ENCODE measurements at places on chromosomes 7 and 10. TPM values are rescaled to one million over a fixed set of nuclear protein-coding genes. Genes with fewer than 3 reads are reported as not detected.

The OPN1SW gene
- total RNA-seq, result not detected

The ADAM12 gene
- total RNA-seq, result 166 TPM

The TRPV5 gene
- total RNA-seq, result not detected

The SLC13A4 gene
- total RNA-seq, result not detected

The TNKS2 gene
- total RNA-seq, result 52.1 TPM

GRCh38 chr10:5634918-5635317 is 31.5 kb downstream of the ASB13 start:
- H3K4me3 ChIP-seq, result no peak overlapping the region
- no peak for DNase-seq
- H3K27me3 ChIP-seq, result no peaks in the 10 kb centered on the region
- H3K27ac ChIP-seq, result no peak overlapping the region

DNA sequence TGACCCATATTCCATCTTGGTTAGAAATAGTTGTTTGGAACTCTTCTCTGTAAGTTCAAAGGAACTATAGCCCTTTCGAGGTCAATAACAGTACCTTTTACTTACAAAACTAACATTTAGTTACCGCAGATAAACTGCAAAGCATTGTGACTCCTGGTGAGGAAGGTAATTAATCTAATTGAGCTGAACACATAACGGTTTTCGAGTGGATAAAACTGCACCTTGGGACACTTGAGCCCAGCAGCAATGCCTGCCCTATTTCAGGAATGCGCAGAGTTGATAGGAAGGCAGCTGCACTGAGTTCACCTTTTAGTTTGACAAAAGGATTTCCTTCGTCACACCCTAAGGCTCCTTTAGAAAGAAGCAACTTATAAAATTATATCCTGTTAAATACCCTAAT is 75.4 kb downstream of the JAZF1 start:
- H3K4me3 ChIP-seq, result no peak overlapping the region
- H3K36me3 ChIP-seq, result no peaks in the 10 kb centered on the region
- H3K27me3 ChIP-seq, result no peaks in the 10 kb centered on the region
- DNase-seq, result no peak

GRCh38 chr7:151696721-151697514 is 177.2 kb upstream of the RHEB start:
- no peak overlapping the region for H3K4me3 ChIP-seq
- H3K27ac ChIP-seq, result no peak overlapping the region
- no peaks in the 10 kb centered on the region for H3K36me3 ChIP-seq
- DNase-seq, result no peak
- peaks cover 2% of the 10 kb centered on the region for H3K27me3 ChIP-seq
- peaks cover 57% of the 10 kb centered on the region for H3K4me1 ChIP-seq

- H3K27me3 ChIP-seq, result no peaks in the 10 kb centered on the region
- no peak overlapping the region for H3K4me3 ChIP-seq
- no peak overlapping the region for H3K27ac ChIP-seq
- peaks cover 64% of the 10 kb centered on the region for H3K4me1 ChIP-seq
- no peaks in the 10 kb centered on the region for H3K36me3 ChIP-seq
Measured at GRCh38 chr7:152366662-152367061, 69.1 kb downstream of the KMT2C start.

DNA sequence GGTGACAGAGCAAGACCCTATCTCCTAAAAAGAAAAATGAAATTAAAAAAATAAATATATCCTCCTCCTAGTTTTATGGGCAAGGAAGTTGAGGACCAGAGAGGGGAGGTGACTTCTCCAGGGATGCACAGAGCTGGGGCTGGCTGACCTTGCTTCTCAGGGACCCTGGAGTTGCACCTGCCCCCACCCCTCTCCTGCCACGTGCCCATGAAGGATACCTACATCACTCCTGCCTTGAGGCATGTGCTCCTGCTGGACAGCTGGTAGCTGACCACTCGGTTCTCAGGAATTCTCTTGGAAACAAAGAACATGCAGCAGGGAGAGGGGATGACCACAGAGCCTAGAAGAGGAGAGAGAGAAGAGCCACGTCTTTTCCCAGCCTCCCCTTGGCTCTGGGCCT is 522 bp downstream of the CCL24 start:
- DNase-seq, result no peak
- H3K27me3 ChIP-seq, result peaks cover 8% of the 10 kb centered on the region
- H3K4me1 ChIP-seq, result no peaks in the 10 kb centered on the region
- no peaks in the 10 kb centered on the region for H3K36me3 ChIP-seq
- no peak overlapping the region for H3K27ac ChIP-seq

- H3K4me3 ChIP-seq, result no peak overlapping the region
- H3K27me3 ChIP-seq, result no peaks in the 10 kb centered on the region
- no peak for DNase-seq
- no peak overlapping the region for H3K27ac ChIP-seq
- no peaks in the 10 kb centered on the region for H3K4me1 ChIP-seq
- no peaks in the 10 kb centered on the region for H3K36me3 ChIP-seq
Measured at GRCh38 chr10:82452046-82452445, 577.1 kb downstream of the NRG3 start.

DNA sequence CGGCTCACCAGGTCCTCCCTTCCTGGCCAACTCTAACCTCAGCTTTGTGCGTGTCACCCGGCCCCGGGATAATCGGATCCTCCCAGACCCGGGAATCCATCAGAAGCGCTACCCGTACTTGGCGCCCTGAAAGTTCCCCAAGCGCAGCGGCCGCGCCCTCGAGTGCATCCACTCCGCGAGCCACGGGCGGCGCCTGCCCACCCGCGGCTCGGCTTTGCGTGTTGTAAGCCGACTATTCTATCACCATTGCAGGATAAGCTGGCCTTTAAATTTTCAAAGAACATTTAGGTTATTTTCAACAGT is 35.7 kb upstream of the EBLN1 start:
- H3K4me1 ChIP-seq, result peaks cover 13% of the 10 kb centered on the region
- no peaks in the 10 kb centered on the region for H3K36me3 ChIP-seq
- H3K27ac ChIP-seq, result no peak overlapping the region

DNA sequence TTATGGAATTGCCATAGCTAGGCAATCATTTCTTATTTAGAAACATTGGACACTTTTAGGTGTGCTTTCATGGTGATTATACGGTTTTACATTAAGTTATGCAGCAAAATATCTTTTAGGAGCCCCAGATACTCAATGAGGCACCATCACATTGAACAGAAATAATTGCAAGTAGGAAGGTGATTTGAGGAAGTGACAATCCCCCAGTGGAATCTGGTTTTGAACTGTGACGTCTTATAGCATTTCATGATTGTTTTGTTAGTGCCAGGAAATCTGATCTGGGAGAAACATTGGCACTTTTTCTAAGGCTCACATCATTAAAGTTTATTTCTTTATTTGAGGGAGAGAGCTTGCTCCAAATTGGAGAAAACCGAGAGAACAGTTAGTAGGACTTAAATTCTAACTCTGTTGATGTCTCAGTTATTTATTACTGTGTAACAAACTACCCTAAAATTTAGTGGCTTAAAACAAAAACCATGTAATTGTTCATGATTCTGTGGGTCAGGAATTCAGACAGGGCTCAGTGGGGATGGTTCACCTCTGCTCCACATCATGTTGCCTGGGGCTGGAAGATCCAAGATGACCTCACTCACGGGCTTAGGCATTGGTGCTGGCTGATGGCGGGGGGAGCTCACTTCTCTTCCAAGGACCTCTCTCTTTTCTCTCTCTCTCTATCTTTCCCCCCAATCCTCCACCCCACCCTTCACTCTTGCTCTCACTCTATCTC is 78.2 kb upstream of the STEAP1B start:
- H3K4me3 ChIP-seq, result no peak overlapping the region
- H3K27me3 ChIP-seq, result peaks cover 1% of the 10 kb centered on the region
- peak overlapping the region; percentile 91 for H3K27ac ChIP-seq
- H3K4me1 ChIP-seq, result peaks cover 46% of the 10 kb centered on the region

DNA sequence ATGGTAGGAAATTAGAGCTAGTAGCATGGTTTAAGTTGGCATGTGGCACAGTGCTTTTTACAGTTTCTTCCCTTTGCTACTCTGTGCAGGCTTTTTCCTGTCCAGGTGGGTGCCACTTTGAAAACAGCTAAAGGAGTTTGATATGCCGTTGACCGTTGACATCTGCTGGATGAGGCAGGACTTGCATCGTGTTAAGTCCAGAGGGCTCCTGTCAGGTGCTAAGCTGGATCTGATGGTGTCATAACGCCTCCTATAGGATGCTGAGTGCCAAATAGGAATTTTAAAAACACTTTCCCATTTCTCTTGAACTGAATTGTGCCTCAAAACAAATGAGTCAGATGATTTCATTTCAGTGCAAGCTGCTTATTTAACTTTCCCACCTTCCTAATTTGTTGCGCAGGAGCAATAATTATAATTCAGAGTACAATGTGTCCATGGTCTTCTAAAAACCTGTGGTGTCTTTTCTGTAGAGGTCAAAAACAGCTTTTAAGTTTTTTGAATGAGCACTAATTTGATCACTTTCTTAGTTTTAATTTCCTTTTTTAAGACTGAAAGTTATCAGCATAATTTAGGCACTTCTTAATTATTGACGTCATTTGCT is 178.3 kb downstream of the CDCA7L start:
- no peaks in the 10 kb centered on the region for H3K36me3 ChIP-seq
- peaks cover 52% of the 10 kb centered on the region for H3K27me3 ChIP-seq
- H3K27ac ChIP-seq, result no peak overlapping the region
- H3K4me1 ChIP-seq, result peaks cover 4% of the 10 kb centered on the region
- no peak for DNase-seq

GRCh38 chr10:30176776-30177533 is 117.6 kb upstream of the JCAD start:
- no peak overlapping the region for H3K4me3 ChIP-seq
- H3K27ac ChIP-seq, result no peak overlapping the region
- no peaks in the 10 kb centered on the region for H3K36me3 ChIP-seq
- H3K4me1 ChIP-seq, result peaks cover 24% of the 10 kb centered on the region
- no peaks in the 10 kb centered on the region for H3K27me3 ChIP-seq

DNA sequence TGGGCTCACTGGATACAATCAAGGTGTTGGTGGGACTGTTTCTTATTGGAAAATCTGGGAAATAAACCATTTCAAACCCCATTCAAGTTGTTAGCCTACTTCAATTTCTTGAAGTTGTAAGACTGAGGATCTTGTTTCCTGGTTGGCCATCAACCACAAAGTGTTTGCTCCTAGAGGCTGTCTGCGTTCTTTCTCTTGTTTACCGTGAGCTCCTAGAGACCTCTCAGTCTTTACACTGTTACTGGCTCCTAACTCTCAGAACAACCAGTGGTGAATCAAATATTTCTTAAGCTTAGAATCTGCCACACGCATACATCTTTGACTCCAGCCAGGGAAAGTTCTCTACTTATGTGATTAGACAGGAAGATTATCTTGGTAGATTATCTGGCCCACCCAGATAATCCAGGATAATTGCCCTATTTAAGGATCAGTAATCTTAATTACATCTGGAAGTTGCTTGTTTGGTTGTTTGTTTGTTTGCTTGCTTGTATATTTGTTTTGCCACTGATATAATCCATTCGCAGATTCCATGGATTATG is 798.7 kb downstream of the IPMK start:
- H3K27me3 ChIP-seq, result peaks cover 3% of the 10 kb centered on the region
- H3K4me1 ChIP-seq, result no peaks in the 10 kb centered on the region
- DNase-seq, result no peak

- no peak overlapping the region for H3K4me3 ChIP-seq
- no peaks in the 10 kb centered on the region for H3K27me3 ChIP-seq
- peak overlapping the region; percentile 61 for H3K27ac ChIP-seq
- no peaks in the 10 kb centered on the region for H3K36me3 ChIP-seq
Measured at GRCh38 chr7:77434570-77435275, 18.6 kb upstream of the GSAP start.

DNA sequence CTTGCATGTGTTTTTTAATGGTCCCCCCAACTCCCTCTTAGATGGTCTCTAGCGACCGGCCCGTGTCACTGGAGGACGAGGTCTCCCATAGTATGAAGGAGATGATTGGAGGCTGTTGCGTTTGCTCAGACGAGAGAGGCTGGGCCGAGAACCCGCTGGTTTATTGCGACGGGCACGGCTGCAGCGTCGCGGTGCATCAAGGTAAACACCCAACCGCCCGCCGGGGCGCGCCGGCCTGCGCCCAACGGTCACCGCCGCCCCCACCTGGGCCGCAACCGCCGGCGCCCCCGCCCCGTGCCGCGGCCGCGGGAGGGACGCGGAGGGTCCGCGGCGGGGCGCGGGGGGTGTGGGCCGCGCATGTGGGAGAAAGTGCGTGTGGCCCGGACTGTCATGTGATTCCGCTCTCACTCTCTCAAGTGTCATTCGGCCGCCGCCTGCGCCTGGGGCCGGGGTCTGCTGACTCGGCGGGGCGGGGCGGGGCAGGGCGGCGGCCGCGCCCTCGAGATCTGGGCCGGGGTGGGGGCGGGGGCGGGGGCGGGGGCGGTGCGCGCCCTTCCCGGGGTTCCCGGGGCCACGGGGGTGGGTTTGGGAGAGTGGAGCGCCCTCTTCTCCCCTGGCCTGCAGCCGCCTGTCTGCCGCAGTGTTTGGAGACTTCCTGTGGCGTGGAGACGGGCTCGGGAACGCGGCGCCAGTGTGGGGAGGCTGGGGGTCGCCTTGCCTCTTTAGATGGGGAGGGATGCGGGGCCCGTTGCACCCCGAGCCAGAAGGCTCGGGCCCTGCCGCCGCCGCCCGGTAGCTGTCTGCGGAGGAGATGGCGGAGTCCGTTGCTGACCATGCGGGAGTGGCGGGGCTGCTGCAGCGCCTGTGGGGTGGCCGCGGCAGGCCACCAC is 817 bp downstream of the MLLT10 start:
- no peaks in the 10 kb centered on the region for H3K27me3 ChIP-seq
- H3K27ac ChIP-seq, result peak overlapping the region; percentile 88

DNA sequence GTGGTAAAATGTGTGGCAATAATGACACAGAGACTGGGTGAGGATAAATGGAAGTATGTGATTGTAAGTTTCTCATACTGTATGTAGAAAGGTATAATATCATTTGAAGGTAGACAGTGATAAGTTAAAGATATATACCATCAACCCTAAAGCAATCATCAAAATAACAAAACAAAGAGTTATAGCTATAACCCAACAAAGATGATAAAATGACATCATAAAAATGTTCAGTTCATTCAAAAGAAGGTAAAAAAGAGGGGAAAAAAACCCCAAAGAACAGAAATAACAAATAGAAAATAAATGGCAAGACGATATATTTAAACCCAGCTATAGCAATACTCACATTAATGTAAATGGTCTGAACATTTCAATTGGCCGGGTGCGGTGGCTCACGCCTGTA is 17.4 kb upstream of the TCF7L2 start:
- no peak overlapping the region for H3K27ac ChIP-seq
- no peaks in the 10 kb centered on the region for H3K27me3 ChIP-seq
- peaks cover 8% of the 10 kb centered on the region for H3K36me3 ChIP-seq
- H3K4me3 ChIP-seq, result no peak overlapping the region
- no peaks in the 10 kb centered on the region for H3K4me1 ChIP-seq
